ENCODE measurements at places on chromosomes 1 and 21.

- no peak for DNase-seq
Observed at GRCh38 chr1:38009088-38009840, 3.3 kb upstream of the UTP11 start.

DNA sequence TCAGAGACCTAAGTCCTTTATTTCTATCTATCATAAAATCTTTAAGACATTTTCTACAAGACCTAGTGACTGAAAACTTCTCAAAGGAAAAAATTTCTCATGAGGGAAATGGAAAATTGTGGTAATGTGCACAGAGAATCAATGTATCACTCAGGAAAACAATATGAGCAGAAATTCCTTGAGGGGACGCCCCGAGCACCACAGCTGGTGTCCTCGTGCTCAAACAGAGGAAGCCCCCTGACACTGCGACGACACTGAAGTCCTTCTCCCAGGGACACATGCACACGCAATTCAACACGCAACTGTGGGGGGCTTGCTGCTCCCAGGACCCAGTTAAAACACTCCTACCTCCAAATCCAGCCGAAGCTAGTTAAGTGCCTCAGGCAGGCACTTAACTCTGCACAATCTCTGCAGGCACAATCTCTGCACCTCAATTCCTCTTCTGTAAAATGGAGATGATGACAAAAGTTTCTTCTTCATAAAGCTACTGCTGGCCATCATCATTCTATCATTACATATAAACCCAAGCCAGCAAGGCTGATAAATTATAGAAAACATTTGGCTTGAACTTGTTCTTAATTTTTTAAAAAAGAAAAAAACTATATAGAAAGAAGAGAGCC, 16.0 kb downstream of the ZBTB17 start:
- no peak for DNase-seq

DNA sequence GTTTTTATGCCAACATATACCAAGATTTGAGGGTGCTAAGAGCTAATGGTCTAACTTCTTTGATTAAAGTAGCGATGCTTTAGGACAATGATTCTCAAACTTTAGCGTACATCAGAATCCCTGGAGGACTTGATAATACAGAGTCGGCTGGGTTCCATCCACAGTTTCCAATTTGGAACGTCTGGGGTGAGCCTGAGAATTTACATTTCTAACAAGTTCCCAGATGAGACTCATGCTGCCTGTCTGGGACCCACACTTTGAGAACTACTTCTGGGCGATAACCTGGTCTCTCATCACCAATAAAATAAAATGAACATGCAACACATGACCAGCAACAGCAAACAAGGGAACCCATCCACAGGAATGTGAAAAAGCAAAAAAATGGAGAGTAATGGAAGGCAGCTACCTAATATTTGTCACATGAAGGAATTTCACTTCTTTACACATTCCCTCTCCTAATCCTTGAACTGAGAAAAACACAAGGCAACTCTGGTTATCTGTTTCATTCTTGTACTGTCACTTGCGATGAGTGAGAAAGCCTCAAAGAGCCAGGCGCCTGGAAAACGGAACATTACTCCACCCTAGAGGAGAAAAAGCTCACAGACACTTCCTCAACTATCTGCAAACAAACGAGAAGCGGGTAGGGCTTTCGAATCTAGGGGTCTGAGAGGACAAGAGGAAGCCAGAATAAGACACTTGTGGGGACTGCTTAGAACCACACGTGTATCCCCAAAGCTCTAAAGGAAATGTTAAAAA, 14.0 kb downstream of the HSF2BP start:
- DNase-seq = peak; percentile 21

- DNase-seq = no peak
Observed at GRCh38 chr1:43868741-43869067, 64.9 kb upstream of the ARTN start.

DNA sequence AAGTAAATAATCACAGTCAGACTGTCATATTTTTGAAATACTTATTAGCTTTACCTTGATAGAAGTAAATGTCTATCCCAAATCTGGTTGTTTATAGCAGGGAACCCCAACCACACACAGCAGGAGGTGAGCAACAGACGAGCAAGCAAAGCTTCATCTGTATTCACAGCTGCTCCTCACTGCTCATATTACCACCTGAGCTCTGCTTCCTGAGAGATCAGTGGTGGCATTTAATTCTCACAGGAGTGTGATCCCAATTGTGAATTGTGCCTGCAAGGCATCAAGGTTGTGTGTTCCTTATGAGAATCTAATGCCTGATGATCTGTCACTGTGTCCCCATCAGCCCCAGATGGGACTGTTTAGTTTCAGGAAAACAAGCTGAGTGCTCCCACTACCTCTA, 104.3 kb downstream of the GPATCH2 start:
- no peak for DNase-seq

- no peak for DNase-seq
Observed at GRCh38 chr1:54278941-54279422, 79.0 kb downstream of the MRPL37 start.

GRCh38 chr1:27476237-27476636, 13.7 kb downstream of the WASF2 start:
- DNase-seq = no peak

GRCh38 chr1:24125456-24125855, 13.5 kb upstream of the MYOM3 start:
- DNase-seq = no peak

DNA sequence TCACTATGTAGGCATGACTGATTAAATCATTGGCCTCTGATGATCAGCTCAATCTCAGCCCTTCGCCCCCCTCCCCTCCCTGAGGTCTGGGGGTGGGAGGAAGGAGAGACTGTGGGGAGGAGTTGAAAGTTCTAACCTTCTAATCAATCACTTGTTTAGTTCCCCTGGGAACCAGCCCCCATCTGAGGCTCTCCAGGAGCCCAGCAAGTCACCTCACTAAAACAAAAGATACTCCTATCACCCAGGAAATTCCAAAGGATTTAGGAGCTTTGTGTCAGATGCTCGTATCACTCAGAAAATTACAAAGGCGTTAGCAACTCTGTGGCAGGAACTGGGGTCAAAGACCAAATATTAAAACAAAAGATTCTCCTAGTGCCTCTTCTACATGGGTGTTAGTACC, 21.6 kb downstream of the SYF2 start:
- DNase-seq = no peak

GRCh38 chr1:226100436-226101391, 38.2 kb downstream of the H3-3A start:
- DNase-seq = peak; percentile 39

GRCh38 chr1:245153552-245154428, 995 bp upstream of the KIF26B start:
- peak; percentile 58 for DNase-seq

DNA sequence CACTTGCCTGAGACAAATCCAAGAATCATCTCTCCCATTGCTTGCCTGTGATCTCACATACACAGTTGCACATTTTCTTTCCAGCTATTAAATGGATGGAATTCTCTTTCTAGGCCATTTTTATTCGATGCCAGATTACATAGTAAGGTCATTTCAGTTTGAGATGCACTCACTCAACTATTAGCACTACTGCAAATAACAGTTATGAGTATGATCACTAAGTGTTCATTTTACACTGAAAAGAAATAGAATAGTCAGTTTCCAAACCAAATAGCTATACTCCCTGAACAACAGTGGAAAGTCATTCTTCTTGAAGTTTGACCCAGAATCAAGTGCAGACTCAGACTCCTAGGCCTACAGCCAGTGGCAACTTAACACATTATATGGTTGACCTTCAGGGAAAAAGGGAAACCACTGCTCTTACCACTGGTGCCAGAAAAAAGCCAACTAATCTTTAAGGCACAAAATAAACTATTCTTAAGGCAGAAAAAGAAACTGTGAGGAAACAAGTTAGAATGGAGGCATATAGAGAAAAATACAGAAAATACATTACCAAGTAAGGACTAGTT, 31.5 kb downstream of the WNT2B start:
- DNase-seq = no peak

DNA sequence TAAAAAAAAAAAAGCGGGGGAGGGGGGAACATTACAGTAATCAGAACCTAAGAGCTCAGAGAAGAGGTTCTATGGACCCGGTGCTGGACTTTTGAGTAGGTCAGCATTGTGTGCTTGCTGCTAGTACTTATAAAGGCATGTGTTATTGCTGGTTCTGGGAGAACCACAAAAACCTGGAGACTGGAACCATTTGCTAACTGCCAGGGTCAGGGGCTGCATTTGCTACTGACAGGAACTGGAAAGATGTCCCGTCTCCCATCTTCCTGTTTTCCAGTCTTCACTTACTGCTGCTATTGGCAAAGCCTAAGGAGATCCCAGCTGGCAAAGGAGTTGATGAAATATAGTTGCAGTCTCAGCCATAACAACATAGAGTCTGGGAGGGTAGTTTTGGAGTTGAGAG, 4.3 kb downstream of the RNF2 start:
- DNase-seq = no peak

GRCh38 chr21:15437883-15438282, 291.9 kb upstream of the USP25 start:
- DNase-seq = no peak

GRCh38 chr1:74964508-74965102, 169.6 kb upstream of the LHX8 start:
- peak; percentile 55 for DNase-seq

DNA sequence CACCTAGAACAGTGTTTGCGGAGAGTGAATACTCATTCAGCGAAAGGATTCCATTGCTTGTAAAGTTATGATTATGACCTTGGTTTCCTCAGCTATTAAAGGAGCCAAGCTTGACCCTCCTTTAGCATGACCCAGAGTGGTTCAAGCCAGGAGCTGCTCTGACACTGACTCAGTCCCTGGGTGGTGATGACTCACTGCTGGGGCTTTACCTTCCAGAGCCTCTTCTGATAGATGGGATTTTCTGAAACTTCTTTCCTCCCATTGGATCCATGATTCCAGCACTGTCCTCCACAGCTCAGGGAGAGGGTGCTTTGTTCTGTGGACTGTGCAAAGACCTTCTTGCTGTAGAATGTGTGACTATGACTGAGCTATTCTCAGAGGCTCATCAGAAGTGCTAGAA, 77.4 kb downstream of the S1PR1 start:
- DNase-seq = no peak

DNA sequence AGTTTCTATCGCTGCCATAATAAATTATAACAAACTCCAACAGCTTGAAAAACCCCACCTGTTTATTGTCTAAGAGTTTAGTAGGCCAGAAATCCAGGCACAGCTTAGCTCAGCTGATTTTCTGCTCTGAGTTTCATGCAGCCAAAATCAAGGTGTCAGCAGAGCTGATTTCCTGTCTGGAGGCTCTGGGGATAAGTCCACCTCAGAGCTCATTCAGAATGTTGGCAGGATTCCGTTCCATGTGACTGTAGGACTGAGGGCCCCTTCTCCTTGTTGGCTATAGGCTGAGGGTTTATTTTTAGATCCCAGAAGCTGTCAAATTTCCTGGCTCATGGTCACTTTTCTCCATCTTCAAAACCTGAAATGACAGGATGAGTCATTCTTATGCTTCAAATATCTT, 91.6 kb upstream of the CHODL start:
- no peak for DNase-seq

- no peak for DNase-seq
Observed at GRCh38 chr1:10626131-10626731, 151.5 kb downstream of the PEX14 start.

DNA sequence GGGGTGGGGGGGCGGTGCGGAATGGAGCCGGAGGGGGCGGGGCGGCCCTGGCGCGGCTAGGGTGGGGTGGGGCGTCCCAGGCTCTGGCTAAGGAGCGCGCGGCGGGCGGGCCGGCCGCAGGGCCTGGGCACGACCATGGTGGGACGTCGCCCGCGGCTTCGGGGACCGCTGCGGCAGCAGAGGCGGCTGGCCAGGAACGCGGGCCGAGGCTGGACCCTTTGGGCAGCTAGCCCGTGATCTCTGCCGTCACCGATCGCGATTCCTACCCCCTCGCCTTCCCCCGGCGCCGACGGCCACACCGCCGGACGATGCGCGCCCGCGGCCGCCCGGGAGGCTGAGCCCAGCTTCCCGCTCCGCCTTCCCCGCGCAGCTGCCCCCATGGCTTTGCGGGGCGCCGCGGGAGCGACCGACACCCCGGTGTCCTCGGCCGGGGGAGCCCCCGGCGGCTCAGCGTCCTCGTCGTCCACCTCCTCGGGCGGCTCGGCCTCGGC, at the start of gene MAP3K21:
Gene MAP3K21, plus strand, starts transcription at position 74 of the 491 bp plus-strand sequence. Its CDS starts 305 bp downstream, at position 379.
- DNase-seq = no peak

GRCh38 chr1:147247656-147248238, 5.3 kb downstream of the CHD1L start:
- DNase-seq = peak; percentile 28

GRCh38 chr1:206493279-206493678, 14.1 kb upstream of the RASSF5 start:
- no peak for DNase-seq

DNA sequence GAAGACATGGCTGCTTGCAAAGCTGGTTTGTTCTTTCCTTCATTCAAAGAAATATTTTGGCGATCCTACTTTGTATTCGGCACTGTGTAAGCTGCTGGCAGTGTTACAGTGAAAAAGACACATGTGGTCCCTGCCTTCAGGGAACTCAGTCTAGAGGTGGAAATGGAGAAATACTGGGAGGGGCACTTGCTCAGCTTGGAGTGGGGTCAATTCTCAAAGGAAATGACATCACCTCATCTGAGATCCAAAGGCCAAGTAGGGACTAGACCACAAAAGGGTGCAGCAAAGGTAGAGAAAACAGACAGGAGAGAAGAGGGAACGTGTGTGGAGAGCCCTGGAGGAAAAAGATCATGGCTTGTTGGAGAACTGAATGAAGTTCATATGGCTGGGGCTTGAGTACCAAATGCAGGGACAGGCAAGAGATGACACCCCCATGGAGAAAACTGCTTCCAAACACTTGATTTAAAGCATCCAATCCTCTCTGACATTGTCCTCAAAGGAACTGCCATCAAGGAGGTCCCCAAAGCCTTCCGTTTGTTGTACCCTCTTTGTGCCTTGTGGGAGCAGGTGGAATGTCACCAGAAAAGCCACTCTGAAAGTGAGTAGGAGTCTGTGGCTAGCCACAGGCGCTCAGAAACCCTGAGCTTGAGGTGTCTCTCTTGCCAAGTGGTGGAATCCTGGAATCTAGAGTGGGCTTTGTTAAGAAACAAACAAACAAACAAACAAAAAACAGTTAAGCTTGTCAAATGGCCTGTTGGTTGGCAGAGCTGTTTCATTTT, 48.3 kb upstream of the TDRD10 start:
- DNase-seq = no peak

- DNase-seq = no peak
Observed at GRCh38 chr1:43597028-43597427, 52.9 kb upstream of the KDM4A start.

GRCh38 chr1:196516373-196516772, 91.9 kb downstream of the KCNT2 start:
- DNase-seq = no peak

GRCh38 chr1:31812158-31812829, 3.5 kb downstream of the SPOCD1 start:
- DNase-seq = no peak

DNA sequence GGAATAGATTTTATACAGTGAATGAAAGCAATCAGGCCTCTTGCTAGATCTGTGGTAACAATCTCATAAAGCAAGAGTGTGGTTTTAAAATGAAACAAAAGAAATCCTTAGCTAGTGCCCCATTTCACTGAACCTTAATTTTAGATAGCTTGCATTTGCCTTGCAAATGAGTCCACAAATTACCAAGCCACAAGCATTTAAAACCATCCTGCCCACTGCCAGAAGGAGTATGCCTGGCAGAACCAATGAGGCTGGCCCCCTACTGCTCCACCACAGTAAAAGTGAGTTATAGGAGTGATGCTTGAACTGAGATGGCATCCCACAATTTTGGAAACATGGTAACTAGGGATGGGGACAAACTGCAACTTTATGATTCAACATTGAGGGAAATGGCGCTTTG, 206.4 kb upstream of the LMO4 start:
- DNase-seq = no peak
